AG08396 (cell line): ENCODE measurements at places on chromosomes 12 and 14.
A peak's percentile ranks its signal among the peaks of the same experiment; 100 is the strongest.

DNA sequence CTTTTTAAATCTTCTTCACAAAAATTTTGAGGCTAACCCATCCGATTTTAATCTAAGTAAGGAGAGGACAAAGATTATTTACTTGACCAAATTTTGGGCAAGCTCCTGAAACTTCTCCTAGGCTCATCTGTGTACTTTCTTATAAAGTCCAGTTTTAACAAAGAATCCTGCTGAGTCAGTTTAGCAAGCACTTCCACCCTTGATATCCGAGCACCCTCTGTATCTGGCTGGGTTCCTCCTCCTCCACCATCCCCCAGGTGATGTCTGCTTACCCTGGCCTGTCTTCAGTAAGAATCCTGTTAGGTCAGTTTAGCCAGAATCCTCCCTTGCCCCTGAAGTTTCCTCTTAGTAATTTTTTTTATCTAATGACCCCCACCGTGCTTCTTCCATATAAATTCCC lies 140.5 kb downstream of the PHLDA1 start:
- DNase-seq: no peak

DNA sequence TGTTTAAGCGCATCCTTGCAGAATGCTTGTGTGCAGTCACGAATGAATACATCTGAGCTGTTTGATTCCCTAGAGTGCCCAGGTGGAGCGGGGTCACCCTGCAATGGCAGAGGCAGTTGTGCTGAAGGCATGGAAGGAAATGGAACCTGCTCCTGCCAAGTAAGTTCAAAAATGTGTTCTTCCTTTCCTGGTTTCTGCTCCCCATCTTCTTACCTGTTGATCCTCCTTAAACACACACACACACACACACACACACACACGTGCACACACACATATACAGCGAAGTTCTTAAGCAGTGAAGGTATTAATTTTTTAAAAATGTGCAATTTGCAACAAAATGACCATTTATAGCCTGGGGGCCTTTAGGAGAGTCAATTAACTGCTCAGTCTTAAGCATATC lies 33.3 kb downstream of the STAB2 start:
- DNase-seq: no peak

- DNase-seq: peak; percentile 70
These were observed 1.2 kb upstream of the SCAF11 start for GRCh38 chr12:45991284-45992249.

DNA sequence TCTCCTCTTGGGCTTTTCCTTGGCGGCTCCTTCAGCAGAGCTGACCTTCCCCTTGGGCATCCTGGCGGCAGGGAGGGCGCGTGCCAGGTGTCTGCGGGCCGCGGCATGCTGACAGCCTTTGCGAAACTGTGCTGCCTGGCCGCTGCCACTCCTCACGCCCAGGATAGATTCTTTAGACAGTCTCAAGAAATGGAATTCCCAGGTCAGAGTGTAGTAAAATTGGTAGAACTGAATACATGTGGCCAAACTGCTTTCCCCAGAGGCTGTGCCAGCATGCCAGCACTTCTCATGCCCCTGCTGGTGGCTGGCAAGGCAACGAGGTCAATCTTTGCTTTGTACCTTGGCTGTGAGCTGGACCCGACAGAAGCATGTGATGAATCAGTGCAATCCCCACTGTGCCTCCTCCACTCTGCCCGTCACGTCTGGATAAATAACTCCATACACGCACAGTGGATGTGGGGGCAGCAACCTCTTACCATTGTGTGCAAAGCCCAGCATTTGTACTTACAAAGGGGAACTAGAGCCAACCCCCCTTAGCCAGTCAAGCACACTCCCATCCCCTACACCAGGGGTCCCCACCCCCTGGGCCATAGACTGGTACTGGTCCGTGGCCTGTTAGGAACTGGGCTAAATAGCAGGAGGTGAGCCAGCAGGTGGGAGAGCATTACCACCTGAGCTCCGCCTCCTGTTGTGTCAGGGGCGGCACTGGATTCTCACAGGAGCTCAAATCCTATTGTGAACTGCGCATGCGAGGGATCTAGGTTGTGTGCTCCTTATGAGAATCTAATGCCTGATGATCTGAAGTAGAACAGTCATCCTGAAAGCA lies 90.9 kb downstream of the ACTN1 start:
- DNase-seq: no peak

DNA sequence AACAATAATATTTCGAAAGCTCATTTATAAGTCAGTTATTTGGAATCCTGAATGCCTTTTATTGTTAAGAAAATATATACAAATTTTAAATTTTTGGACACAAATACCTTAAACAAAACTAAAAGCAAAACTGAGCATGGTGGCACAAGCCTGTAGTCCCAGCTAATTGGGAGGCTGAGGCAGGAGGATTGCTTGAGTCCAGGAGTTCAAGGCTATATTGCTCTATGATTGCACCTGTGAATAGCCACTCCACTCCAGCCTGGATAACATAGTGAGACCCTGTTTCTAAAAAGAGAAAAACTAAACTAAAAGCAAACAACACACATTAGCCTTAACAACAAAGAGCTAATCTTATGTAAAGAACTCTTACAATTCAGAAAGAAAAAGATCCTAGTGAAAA lies 78.8 kb downstream of the SMOC1 start:
- no peak for DNase-seq

- DNase-seq: no peak
These were observed 337.7 kb downstream of the IPO8 start for GRCh38 chr12:30357766-30358490.

- no peak for DNase-seq
These were observed 61.9 kb downstream of the TMEM30B start for GRCh38 chr14:61219256-61219655.
